ENCODE measurements at places on chromosomes 3 and 15.
A peak's percentile ranks its signal among the peaks of the same experiment; 100 is the strongest.

DNA sequence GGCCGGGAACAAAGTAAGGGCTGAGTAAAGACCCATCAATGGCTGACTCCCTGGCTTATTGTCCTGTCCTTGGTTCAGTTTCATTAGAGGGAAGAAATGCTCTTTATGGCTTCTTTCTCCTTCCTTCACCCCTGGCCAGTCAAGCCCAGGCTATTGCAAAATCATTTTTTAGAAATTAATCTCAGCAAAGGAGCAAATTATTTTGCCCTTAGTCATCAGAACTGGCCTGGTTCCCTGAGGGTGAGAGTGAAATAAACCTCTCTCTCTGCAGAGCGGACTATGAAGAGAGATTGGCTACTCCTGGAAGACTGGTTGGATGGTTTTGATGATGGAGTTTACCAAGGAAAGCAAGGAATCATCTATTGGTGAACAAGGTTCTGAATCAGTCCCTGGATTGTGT is 52.7 kb upstream of the OXTR start:
- DNase-seq = peak; percentile 64

GRCh38 chr15:88057836-88058235 is 198.7 kb downstream of the NTRK3 start:
- DNase-seq = no peak

DNA sequence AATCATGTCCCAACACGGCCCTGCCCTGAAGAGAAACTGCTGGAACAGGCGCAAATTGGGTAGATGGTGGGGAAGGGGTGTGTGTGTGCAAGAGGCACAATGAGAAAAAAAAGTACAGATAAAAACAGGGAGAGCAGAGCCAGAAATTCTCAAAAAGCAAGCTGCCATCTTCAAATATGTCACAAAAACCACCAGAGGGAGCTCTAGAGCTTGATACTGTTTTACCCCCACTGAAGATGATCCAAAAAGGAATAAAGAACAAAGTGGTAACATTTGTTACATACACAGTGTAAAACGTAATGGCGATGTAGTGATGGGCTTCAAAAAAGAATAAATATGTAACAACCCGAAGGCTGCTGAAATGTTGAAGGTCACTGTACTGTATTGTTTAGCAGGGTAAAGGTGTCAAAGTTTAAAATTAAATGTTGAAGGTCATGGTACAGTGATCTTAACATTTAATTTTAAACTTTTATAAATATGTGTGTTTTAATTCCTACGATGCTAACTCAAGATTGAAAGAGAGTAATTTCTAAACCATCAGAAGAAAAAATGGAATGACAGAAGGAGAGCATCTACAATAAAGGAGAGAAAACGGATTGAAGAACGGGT is 6.0 kb downstream of the SNRPA1 start:
- DNase-seq = peak; percentile 53

GRCh38 chr3:114214542-114215341 is 22.6 kb downstream of the ZNF80 start:
- no peak for DNase-seq

DNA sequence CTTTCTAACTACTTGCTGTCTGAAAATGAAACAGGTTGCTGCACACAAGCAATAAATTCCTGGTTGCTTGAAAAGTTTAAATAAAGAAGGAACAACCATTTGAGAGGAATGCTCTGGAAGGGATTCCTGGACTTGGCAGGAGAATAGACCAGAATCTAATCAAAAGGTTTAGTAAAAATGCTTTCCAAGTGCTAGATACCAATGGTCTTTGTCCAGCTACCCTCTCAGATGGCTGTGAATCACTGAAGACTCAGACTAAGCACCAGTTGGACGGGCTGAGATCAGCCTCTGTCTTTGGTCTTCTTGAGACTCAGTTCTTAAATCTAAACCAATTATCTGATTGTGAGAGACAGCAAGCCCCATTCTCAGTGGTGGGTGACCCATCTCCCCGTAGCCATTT is 27.7 kb upstream of the LPP start:
- no peak for DNase-seq

GRCh38 chr3:172846706-172847105 is 96.2 kb downstream of the ECT2 start:
- peak; percentile 53 for DNase-seq

- DNase-seq = no peak
Measured at GRCh38 chr3:46483825-46484224, 14.0 kb upstream of the RTP3 start.

DNA sequence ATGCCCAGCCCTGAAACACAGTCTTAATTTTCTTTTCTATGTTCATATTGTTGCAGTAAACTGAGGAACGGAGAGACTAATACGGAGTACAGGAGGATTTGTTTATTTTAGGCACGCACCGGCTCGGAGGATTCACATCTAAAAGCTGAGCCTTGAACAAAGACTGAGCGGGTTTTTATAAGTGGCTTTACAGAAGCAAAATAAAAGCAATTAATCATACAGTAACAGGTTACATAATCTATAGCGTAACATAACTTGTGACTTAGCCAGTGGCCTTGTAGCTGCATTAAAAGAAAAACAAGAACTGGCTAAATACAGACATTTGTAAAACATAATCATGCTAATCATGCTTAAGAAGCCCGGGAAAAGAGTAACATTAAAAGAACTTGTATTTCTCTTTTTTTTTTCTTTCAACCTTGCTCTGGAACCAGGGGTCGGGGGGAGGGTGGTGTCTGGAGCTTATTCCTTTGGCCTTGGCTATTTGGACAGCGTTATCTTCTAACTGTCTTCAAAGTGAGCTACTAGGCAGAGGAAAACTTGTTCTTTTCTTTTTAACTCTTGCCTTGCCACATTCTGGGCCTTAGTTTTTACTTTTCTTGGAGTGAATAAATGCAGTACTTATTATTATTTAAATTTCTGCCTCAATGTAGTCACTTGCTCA is 17.5 kb downstream of the NUSAP1 start:
- no peak for DNase-seq

- peak; percentile 54 for DNase-seq
Measured at GRCh38 chr3:76402926-76403325, 617.6 kb upstream of the ZNF717 start.

DNA sequence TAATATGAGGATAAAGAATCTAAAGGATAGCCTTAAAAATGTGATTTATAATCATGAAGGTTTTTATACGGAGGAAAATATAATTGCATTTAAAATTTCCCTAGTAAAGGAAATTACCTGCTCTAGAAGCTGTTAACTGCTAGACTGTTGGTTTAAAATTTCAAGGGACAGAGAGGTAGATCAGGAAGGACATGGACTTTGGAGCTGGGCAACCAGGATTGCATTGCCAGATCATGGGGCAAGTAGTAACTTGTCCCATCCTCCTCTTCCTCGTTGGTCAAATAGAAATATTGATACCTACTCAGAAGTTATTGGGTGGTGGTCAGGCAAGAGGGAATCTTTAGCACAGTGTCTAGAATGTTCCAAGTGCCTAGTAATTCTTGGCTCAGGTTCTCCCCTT is 525.1 kb downstream of the MFSD1 start:
- no peak for DNase-seq

GRCh38 chr3:118527514-118528044 is 507.1 kb downstream of the IGSF11 start:
- no peak for DNase-seq

- no peak for DNase-seq
Measured at GRCh38 chr15:88399021-88399685, 68.0 kb downstream of the MRPL46 start.

- DNase-seq = no peak
Measured at GRCh38 chr3:57155310-57155643, 9.9 kb downstream of the IL17RD start.

GRCh38 chr3:42289026-42289425 is 23.0 kb upstream of the CCK start:
- no peak for DNase-seq

DNA sequence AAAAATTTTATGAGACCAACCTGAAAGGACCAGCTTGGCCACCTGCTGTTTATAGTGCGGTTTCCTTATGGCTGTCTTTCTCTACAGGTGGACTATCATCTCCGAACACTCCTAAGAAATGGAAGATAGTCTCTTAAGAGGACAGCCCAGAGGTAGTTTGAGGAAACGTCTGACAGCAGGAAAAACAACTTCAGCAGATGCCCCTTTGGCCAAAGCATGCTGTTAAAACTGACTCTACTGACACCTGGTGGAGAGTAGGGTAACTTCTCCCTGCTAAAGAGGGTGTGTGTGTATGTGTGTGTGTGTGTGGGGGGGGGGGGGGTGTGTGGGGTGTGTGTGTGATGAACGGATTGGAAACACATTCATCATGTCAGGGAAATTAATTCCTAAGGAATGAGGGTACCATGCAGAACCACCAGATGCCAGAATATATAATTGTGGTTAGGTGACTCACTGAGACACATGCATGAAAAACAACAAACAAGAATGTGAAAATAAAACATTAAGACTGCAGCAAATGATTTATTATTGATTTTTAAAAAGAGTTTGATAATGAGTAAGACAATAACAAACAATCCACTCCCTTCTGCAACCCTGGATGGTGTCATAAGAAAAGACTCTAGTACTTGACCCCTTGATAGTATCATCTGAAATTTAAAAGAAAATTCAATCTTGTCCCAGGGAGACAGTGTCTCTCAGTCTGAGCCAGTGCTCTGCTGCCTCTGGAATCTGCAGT is 256.5 kb downstream of the THRB start:
- peak; percentile 96 for DNase-seq

DNA sequence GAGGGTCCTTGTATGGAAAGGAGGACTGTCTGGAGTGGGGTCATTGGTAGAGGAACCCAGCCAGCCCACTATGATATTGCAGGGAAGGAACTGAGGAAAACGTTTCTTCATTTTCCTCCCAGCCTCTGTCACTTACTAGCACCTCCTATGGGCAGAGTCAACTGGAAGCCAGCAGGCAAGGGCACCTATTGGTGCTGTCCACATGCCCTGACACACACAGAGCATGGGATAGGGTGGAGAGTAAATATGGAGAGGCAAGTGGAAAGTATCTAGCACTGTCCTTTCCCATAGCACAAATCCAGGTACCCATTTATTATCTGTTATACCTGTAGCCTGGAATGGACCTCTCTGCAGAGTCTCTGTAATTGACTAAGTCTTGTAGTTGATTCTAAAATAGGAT is 285.6 kb downstream of the WDR72 start:
- DNase-seq = no peak

DNA sequence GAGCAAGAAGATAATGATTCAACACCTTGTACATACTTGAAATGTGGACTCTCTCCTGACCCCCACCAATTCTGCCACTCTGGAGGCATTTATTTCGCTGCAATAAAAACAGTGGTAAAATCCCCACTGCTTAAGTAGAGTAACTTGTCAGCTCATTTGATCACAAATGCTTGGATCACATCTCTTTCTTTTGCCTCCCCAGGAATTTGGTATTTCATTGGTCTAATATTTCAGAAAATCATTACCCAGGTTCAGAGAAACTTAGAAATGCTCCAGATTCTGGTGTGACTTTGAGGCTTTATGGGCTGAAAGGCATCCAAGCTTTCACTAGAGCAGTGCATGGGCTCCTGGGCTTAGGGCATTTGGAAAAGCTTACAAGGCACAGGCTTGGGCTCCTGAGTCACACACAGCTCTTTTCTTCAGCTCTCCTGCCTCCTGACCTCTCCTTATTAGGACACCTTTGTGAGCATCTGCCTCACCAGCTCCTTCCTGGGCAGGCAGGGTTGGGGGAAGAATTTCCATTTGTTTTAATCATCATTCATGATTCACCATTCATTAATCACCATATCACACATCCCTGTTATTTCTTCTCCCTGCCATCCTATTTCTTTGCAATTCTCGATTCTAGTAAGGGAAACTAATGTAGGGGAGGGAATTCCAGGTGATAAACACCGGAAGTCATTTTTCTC is 22.5 kb downstream of the CDCP1 start:
- peak; percentile 93 for DNase-seq

DNA sequence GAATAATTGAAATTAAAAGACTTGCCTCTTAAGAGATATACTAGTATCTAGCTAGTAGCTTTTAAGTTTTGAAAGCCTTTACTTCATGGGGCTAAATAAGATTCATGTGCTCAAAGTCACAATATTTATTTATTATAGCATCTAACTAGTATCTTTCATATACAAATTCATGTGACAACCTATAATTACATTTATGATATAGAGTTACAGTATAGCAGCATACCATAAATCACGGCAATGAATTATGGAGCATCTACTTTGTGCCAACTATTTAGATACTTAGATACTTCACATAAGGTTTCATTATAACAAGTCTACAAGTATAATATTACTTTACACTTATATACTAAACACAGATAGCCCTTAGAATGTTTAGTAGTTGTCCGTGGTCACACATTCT is 229.4 kb downstream of the TPRG1 start:
- DNase-seq = no peak

GRCh38 chr15:81304226-81304625 is 19.7 kb downstream of the STARD5 start:
- peak; percentile 64 for DNase-seq

- no peak for DNase-seq
Measured at GRCh38 chr3:127491323-127491722, 99.2 kb downstream of the TPRA1 start.

- no peak for DNase-seq
Measured at GRCh38 chr3:61110576-61110975, 140.7 kb downstream of the FHIT start.

GRCh38 chr3:158702815-158703481 is 29.3 kb downstream of the RARRES1 start:
- peak; percentile 90 for DNase-seq

DNA sequence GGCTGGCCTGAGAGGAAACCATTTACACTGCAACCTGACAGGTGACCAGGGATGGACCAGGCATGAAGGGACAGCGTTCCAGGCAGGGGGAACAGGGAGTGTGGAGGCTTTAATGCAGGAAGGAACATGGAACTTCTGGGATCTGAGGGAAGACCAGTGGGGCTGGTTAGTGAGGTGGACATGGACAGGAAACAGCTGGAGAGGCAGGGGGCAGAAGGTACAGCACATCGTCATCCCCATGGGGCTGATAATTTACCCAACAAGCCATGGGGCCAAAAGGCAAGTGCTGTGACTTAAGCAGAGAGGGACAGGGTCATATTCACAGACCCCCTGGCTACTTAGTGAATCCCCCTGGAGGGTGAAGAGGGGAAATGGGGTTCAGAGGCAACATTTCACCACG is 77.0 kb upstream of the LARS2 start:
- DNase-seq = no peak

DNA sequence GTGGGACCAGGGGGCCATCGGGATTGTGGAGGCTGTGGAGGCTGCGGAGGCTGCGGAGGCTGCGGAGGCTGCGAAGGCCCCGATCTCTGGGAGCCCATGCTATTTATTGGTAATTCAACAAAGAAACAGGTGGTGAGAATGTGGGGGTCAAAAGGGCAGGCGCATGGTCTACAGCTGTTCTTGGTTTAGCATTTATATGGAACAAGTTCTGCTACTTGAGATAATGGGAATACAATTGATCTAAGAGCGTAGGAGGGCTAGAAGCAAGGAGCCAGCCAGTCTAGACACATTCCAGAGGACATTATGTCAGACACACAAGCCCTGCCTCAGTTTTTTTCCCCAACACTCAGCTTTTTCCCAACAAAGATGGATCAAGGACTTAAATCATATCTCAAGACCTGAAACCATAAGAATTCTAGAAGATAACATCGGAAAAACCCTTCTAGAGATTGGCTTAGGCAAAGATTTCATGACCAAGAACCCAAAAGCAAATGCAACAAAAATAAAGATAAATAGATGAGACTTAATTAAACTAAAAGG is 20.1 kb downstream of the C3orf80 start:
- no peak for DNase-seq

- no peak for DNase-seq
Measured at GRCh38 chr3:59605318-59605717, 555.5 kb upstream of the CFAP20DC start.

Data from fibroblast of skin of back (primary cell).